ENCODE measurements at places on chromosomes 2 and 18. TPM values are rescaled to one million over a fixed set of nuclear protein-coding genes. Genes with fewer than 3 reads are reported as not detected.

GDF7 gene
- under 0.01 TPM for total RNA-seq

CPLX4 gene
- total RNA-seq, result not detected

TANC1 gene
- total RNA-seq, result 14.7 TPM

MYL1 gene
- total RNA-seq, result not detected

CLIP4 gene
- 50.0 TPM for total RNA-seq

LYG1 gene
- total RNA-seq, result 0.16 TPM

CASP10 gene
- total RNA-seq, result 4.7 TPM

PAX8 gene
- 0.43 TPM for total RNA-seq

ITSN2 gene
- 27.2 TPM for total RNA-seq

ZNF385B gene
- not detected for total RNA-seq

DSC3 gene
- total RNA-seq, result 0.09 TPM

RNF125 gene
- 1.0 TPM for total RNA-seq

UGT1A1 gene
- total RNA-seq, result not detected

CBLN2 gene
- not detected for total RNA-seq

DAW1 gene
- total RNA-seq, result 0.16 TPM

ACKR3 gene
- 3.2 TPM for total RNA-seq

CROCC2 gene
- 0.26 TPM for total RNA-seq

All from bronchial smooth muscle cell (primary cell).